CD4-positive, alpha-beta T cell (primary cell): ENCODE measurements at places on chromosomes 16 and 17.

GRCh38 chr16:30559690-30560089, 1.5 kb upstream of the ZNF764 start:
- DNase-seq: no peak

- DNase-seq: no peak
Measured at GRCh38 chr17:57104461-57105175, 19.6 kb downstream of the AKAP1 start.

- DNase-seq: no peak
Measured at GRCh38 chr16:88170528-88170991, 212.2 kb upstream of the ZNF469 start.

DNA sequence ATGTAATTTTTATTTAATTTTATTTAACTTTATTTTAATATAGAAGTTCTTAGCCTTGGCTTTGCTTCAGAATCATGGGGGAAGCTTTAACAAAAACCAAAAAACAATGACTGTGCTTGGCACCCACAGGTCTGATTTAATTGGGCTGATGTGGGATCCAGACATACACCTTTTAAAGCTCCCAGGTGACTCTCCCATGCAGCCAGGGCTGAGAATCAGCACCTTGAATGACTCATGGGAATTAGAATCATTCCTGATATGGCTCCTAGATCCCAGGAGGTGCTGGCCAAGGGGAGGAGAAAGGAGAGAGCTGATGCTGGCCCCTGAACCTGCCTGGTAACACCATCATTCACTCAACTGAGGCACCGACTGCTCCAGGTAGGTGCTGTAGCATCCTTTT, 240.7 kb downstream of the PARN start:
- no peak for DNase-seq

DNA sequence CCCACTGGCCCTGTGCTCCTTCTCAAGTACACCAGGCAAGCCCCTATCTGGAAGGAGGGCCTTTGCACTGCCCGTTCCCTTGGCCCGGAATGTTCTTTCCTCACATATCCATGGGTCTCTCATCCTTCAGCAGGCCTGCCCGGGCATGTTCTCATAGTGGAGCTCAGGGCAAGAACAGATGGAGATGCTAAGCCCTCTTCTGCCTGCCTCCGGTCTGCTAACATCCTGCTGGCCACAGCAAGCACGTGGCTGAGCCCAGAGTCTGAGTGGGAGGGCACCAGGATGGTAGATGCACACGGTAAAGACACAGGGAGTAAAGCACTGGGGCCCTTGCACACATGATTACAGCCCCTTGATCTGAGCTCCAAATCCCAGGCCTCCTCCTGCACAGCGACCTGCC, 19.8 kb upstream of the ANKRD40CL start:
- no peak for DNase-seq

DNA sequence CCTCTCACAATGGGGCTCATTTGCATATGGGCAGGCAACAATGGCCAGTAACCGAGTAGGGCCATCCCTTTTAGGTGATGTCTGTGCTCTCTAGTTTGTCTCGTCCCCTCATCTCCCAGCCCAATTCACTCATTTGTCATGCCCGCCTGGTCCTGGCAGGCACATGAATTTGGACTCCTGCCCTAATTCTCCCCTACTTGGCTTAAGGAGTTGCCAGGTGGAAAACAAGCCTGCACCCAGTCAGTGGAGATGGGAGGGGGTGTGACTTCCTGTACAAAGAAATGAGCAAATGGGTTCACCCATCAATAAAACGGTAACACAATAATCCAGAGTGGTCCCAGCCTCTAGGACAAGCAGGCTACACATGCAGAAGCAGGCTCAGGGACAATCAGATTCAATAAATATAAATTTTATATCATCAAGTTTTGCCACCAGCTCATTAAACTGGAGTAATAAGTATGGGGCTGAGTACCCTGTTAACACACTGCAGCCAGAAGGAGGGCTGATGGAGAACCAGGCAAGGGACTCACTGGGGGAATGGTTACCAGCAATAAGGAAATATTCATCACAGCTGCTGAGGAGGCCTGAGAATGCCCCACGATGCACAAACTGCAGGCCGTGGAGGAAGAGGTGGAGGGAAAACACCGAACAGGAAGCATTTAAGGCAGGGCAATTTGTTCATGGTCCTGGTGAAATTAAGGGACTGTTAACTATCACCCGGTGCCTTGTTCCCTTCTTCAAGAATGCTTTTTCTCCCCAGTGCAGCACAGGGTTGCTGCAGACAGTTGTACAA, 84.4 kb upstream of the GPRC5B start:
- DNase-seq: no peak

DNA sequence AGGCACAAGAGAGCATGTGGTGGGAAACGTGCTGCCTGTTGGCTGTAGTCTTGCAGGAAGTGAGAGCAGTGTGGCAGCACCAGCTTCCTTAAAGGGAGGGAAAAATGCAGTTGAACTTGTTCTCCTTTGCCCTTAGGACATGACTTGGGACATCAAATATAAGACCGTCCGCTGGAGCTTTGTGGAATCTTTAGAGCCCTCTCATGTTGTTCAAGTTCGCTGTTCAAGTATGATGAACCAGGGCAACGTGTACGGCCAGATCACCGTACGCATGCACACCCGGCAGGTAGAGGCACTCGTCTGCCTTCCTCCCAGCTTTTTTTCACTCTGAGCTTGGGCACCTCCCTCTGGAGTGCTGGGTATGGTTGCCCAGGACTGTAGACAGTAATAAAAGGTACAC, 23.3 kb downstream of the GPR179 start:
- DNase-seq: no peak

GRCh38 chr16:89106533-89107202, 13.0 kb downstream of the ACSF3 start:
- DNase-seq: no peak

DNA sequence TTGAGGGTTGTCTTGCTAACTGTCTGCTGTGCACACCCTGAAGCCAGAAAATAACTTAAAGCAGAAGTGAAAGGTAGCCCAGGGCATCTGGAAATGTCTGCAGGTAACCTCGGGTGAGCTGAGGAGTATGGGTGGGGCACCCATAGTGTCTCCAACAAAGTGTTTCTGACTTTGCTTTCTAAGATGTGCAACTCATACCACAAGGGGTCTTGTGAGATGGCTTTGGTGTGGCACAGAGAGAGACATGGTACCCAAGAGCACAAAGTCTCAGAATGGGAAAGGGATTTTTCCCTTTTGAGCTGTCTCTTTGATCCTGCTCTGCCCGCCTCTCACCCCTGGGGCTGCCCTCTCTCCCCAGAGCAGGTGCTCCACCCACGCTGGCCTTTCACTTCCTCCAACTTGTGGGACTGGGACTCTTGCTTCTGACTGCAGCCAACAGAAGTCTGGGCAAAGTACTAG, 6.9 kb downstream of the CHD9 start:
- DNase-seq: no peak

DNA sequence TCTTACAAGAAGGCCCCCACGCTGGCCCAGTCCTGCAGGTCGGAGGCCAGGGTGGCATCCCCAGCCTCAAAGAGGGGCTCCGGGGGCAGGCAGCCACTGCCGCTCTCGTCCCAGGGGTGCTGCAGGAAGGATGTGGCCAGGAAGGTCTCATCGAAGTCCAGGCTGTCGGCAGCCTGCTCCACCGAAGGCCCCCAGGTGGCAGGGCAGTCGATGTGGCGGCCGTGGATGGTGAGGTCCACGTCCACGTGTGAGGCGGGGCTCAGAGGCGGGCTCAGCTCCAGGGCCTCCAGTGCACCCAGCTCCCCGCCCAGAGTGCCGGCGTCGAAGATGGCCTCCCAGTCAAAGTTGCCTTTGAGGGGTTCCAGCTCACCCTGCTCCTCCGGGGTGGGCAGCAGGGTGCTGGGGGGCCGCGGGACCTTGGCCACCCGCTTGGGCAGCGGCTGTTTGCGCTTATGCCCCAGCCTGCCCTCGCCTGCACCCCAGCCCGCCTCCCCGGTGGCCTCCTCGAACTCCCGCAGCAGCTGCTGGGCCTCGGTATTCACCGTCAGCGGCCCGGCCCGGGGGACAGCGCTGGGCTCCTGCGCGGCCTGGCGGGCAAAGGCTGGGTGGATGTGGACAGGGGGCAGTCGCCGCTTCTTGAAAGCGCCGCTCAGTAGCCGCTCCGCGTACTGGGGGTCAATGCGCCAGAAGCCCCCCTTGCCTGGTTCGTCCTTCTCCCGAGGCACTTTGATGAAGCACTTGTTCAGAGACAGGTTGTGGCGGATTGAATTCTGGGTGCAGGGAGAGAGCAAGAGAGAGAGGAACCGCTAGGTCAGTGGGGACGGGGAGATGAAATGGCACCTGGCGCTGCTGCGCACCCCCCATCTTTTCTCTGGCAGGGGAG, 3.5 kb downstream of the FOXJ1 start:
- no peak for DNase-seq

GRCh38 chr17:42519546-42520491, 16.2 kb upstream of the NAGLU start:
- no peak for DNase-seq

- DNase-seq: no peak
Measured at GRCh38 chr17:80106176-80106575, 4.8 kb downstream of the GAA start.

- DNase-seq: no peak
Measured at GRCh38 chr17:35299135-35299534, 56.3 kb downstream of the SLFN5 start.

DNA sequence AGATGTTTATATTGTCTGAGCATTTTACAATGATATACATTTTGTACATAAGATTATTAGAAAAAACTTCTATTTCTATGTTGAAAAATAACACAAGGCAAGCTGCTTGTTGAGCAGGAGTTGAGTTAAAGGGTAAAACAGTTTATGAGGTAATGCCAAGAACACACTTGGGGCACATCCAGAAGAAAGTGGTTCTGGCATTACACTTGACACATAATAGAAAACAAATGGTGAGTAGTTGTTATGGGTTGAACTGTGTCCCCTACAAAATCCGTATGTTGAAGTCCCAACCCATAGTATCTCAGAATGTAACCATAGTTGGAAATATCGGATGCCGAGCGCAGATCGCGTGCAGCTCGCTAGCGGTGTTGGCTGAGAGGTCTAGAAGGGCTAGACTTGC, 354.3 kb upstream of the GOT2 start:
- DNase-seq: no peak

- no peak for DNase-seq
Measured at GRCh38 chr17:56031636-56032035, 121.6 kb upstream of the ANKFN1 start.

- no peak for DNase-seq
Measured at GRCh38 chr17:38606646-38607611, 1.2 kb upstream of the SRCIN1 start.
